ENCODE measurements at places on chromosomes 4 and X.

DNA sequence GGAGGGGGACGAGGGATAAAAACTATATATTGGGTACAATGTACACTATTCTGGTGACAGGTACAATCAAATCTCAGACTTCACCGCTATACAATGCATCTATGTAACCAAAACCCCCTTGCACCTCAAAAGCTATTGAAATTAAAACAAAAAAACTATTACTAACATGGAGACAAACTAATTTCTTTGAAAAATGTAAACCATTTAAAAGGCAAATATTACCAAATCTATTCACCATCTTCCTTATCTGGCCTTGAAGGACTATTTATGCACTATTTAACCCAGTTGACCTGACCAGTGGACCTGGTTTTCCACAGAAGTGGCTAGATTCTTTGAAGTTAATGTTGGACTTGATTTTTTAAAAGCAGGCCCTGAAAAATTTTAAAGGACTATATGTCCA lies 212.3 kb upstream of the RPS6KA3 start:
- DNase-seq: no peak

DNA sequence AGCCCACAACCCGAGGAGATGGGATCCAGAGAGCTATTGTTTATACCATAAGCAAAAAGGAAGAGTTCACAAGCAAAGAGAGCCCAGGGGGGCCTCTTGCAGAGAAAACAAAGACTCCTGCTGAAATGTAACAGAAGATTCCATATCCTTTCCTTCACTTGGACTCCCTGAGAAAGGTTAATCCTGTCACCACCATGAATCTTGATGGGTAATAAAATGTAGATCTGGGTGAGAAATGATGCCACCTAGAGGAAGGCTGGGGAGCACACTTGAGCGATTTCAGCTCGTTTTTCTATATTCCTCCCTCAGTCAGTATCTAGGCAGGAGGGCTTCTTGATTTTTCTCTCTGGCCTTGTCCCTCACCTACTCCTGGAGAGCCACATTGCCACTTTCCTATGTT lies 10.2 kb upstream of the KCNE5 start:
- DNase-seq: peak; percentile 1

- peak; percentile 17 for DNase-seq
Observed at GRCh38 chr4:101348995-101349800, 1.9 kb upstream of the PPP3CA start.

- DNase-seq: no peak
Observed at GRCh38 chr4:65670331-65671031, at the start of gene EPHA5. TSS of gene EPHA5 (minus strand) at chr4:65670489. CDS start at chr4:65669742, 747 bp downstream.

GRCh38 chrX:16212024-16212423 lies 44.7 kb downstream of the MAGEB17 start:
- DNase-seq: no peak

- no peak for DNase-seq
Observed at GRCh38 chrX:48894891-48895290, 2.7 kb downstream of the TIMM17B start.

- DNase-seq: peak; percentile 32
Observed at GRCh38 chr4:26763648-26764047, 97.0 kb upstream of the STIM2 start.

DNA sequence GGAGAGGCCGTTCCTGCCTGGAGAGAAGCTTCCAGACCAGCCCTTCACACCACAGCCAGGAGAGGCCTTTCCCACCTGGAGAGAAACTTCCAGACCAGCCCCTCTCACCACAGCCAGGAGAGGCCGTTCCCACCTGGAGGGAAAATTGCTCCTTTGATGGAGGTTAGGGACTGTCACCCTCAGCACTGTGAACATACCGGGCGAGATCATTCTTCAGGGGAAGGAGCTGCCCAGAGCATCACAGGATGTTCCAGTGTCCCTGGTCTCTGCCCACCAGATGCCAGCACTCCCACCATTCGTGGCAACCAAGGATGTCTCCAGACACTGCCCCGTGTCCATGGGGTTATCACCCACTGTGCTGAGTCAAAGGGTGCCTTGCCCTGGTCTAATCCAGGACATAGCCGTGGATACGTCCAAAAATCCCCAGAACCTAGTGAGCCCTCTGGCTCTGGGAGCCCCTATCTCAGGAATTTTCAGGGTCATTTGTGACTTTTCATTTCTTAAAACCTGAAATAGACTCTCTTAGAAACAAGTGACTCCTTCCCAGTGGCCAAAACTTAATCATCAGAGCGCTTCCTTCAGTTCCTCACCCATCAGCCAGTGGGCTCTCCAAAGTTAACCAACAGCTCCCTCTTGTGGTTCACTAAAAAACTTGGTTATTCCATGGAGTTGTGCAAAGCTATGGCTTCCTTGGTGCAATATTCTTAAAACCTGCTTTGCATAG lies 80.2 kb downstream of the CRMP1 start:
- peak; percentile 43 for DNase-seq

DNA sequence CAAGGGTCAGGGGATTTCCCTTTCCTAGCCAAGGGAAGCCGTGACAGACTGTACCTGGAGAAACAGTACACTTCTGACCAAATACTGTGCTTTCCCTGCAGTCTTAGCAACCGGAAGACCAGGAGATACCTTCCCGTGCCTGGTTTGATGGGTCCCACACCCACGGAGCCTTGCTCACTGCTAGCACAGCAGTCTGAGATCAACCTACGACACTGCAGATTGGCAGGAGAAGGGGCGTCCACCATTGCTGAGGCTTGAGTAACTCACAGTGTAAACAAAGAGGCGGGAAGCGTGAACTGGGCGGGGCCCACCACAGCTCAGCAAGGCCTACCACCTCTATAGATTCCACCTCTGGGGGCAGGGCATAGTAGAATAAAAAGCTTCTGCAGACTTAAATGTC lies 48.7 kb upstream of the SRD5A3 start:
- DNase-seq: no peak

DNA sequence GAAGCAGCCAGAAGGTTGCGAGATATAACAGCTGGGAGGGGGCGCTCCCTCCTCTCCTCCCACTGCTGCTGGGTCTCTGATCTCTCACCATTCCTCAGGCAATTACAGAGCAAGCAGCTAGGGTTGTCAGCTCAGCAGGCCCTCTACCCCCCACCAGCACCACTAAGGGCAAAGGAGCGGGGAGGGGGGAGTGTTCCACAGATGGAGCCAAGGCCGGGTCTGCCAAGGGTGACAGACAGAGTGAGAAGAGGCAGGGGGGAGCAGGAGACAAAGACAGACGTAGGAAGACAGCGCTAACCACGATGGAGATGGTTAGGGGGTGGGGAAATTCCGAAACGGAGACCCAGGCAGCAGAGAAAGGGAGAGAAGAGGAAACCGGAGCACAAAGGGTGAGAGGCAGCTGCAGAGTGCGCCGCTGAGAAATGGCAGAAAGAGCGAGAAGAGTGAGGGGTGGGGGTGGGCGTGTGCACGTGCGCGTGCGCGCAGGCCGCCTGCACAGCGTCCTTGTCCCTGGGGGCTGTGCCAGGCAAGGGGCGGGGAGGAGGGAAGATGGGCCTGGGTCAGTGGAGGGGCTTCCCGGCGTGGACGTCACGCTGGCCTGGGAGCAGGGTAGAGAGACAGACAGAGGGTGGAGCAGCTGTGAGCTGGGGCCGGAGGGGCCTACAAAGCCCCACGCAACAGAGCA lies 6.9 kb downstream of the L1CAM start:
- DNase-seq: no peak

GRCh38 chr4:5707778-5708448 lies 446 bp downstream of the EVC2 start:
- DNase-seq: no peak

DNA sequence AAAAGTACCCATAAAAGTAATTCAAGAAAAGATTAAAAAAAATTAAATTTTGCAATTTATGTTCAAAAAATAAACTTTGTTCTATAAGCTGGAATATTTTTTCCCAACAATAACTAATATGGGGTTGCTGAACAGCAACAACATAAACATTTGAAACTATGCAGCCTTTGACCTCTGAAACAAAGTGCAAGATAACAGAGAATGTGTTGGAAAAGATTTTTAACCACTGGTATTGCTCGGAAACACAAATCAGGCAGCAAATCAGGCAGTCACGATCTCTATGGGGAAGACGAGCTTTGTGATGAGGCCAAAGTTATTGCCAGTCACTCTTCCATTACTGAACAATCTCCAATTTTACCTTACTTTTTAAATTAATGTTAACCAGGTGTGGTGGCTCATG lies 332.1 kb downstream of the PABPC4L start:
- DNase-seq: no peak

Measured in GF-D8 (cell line).